ENCODE measurements at places on chromosomes 7 and 10.

GRCh38 chr10:49257154-49257553, 41.8 kb upstream of the C10orf71 start:
- no peak for DNase-seq

DNA sequence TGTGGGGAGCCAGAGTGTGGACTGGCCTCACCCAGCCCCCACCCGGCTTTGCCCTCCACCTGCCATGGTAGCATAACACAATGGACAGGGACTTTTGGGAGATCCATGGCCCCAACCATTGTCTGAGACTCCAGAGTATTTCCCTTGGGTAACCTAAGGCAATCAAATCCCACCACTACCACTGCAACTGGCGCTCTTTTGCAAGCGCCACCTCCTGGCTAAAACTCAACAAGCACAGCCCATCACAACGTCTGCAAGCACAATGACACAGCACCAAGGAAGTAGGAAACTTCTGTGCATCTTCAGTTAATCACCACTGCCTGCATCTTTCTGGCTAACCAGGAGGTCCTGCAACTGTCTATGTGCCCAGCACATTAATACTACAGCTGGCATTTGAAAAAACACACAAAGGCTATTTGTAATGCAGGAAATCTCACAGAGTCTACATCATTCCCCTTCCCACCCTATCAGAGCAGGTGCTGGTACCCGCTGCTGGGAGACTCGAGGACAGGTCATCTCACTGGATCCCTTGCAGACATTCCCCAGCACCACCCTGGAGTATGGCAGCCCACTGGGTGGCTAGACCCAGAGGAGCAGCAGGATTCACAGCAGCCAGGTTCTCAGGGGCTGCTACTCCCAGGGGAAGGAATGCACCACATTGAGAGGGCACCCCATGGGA, 27.7 kb downstream of the ANKRD26 start:
- DNase-seq = no peak

DNA sequence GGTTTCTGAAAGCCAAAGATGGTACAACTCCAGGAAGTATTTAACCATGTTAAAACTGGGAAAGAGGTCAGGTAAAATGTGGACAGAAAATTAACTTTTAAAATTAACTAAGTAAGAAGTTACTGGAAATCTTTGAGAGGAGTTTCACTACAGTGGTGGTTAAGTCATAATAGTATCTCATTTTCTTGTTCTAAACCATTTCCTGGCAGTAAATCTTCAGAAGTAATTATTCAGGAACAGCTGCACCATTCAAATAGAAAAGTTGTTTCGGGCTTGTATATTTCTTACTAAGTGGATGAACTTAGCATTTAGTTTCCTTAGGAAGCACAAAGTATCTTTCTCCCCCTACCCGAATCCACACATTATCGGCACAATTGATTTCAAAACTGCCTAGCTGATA, 27.1 kb downstream of the COPG2 start:
- no peak for DNase-seq

GRCh38 chr7:4737300-4737699, 38.1 kb upstream of the AP5Z1 start:
- no peak for DNase-seq

GRCh38 chr10:38143587-38143986, 49.5 kb downstream of the ZNF37A start:
- DNase-seq = no peak

Measured in NCI-H187 treated with DMSO at 0.1 percent for 48 hours (cell line).